ENCODE measurements at places on chromosomes 1 and 21. TPM values are rescaled to one million over a fixed set of nuclear protein-coding genes. Genes with fewer than 3 reads are reported as not detected.
A peak's percentile ranks its signal among the peaks of the same experiment; 100 is the strongest.

DNA sequence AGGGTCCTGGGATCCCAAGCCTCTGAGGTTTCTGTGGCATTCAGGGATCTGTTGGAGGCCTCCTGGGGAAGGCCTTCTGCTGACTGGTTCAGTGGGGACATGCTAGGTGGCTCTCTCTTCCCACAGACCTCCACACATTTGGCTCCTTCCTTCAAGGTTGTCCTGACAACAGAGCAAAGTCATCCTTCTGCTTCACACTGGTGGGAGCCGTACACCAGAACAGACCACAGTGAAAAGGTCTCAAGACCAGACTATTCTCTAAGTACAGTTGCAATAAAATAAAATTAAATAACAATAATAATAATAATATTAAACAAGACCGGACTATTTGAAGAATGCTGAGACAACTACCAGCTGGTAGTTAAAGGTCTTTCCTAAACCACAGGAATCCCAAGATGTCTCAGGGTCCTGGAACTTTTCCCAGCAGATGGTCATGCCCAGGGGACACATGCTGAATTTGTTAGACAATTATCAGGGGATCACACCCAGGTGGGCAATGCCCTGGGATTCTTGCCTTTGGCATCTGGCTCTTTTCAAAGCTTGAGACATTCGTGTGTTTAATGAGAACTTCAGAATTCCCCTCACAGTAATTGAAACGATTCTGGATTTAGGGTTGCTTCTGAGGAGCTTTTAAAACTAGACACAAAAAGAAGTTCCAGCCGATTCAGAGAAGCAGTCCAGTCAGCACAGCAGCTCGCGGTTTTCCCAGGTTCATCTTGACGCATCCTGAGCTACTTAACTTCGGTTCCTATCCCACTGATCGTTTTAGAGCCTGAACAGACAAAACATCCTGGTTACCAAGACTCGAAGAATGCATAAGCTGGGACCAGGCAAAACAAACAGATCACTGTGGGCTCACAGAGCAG, 22.9 kb downstream of the HTR1D start:
- no peak for DNase-seq

- no peak for DNase-seq
These were observed 40.6 kb downstream of the MAPKAPK2 start for GRCh38 chr1:206725109-206725963.

DNA sequence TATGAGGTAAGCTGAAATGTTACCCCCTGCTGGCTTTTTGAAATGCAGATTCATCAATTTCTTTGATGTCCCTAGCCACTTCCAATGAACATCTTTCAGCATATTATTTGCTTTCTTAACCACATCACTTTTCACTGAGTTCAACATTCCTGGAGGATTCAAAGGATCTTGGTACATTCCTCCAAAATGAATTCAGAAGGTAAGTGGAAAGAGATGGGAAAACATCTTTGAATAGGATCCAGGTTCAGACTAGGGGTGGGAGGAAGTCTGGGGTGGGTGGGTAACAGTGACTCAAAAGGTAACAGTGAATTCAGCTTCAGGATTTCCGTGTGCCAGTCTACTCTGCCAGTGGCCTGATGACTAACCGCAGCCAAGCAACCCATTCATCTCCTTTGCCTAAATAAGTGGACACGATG, 180.7 kb downstream of the ZC3H11B start:
- no peak for DNase-seq

DNA sequence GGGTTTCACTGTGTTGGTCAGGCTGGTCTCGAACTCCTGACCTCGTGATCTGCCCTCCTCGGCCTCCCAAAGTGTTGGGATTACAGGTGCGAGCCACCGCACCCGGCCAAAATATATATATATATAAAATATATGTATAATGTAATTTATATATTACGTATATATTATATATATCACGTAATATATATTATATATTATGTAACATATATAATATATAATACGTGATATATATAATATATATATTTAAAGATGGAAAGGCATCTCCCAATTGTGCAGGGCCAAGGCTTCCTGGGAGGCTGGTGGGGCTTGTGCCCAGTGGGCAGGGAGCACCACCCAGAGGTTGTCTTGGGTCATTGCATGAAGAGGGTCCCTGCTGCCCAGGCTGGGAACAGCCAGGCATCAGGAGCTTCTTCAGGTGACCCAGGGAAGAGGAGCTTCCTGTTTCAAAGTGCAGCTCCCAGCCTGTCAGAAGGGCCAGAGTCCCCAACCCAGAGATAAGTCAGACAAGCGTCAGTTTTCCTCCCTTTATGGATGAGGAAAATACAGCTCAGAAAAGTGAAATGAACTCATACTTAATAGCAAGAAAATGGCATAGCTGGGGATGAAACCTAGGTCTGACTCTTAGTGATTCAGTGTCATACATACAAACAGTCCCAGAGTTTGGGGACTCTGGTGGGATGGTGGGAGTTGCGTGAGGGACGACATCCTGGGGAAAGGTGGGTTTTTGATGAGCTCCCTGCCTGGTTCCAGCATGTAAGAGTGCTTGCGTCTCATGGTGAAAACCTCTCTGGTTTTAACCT, 12.0 kb downstream of the UBE2Q1 start:
- DNase-seq = peak; percentile 55

GRCh38 chr21:31374395-31374794, 30.3 kb upstream of the TIAM1 start:
- no peak for DNase-seq

GRCh38 chr1:185816460-185816859, 82.3 kb downstream of the HMCN1 start:
- DNase-seq = no peak

DNA sequence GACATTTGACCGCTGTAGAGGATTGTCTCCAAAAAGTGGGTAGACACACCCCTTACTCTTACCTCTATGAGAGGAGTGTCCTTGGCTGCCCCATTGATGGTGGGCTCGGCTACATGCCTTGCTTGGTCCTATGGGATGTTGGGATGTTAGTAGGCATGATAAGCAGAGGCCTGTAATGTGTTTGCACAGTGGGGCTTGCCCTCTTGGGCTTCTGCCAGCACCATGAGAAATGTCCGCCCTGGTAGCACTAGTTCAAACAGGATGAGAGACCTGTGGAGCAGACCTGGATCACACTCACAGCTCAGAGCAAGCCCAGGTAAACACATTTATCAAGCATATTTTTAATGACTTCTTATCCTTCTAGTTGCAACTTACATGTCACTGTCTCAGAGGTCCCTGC, 54.2 kb downstream of the SH3GLB1 start:
- DNase-seq = no peak

DNA sequence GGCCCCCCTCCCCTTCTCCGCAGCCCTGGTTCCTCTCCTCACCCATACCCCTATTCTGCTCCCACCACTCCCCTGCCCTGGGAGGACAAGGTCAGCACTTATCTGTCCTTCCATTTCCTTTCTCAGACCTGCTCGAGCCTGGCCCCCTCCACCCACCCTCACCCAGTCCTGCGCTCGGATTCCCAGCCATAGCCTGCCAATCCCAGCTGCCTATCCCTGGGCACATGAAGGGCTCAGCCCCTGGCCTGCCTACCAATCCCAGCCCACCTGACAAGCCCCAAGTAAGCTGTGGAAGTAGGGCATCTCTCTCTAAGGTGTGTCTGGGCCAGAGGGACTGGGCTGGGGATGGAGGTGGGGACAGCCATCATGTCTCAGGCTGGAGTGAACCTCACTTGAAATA, 5.4 kb downstream of the BLACAT1 start:
- DNase-seq = no peak

DNA sequence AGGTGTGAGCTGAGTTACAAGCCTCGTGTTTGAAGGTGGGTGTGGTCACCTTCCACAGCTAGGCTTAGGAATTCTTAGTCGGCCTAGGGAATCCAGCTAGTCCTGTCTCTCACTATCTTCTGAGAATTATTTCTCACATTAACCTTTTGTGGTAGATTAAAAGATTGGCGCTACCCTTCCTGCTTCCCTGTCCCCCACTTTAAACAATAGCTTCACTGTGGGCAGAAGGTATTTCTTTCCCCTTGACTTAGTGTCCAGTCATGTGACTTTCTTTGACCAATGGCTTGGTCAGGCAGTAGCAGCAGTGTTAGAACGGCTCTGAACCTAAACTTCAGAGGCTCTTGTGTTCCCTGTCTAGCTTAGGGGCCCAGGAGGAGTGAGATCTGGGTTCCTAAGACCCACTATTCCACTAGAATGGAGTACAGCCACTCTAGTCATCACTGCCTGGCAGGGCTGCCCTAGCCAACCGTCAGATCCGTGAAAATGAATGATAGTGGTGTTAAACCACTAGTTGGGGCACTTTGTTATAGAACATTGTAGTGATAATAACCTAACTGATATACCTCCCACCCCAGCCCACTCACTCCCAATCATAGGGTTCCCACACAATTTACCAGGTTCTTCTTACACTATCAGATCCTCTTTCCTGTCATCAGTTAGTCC, 13.9 kb upstream of the C1orf141 start:
- DNase-seq = no peak

DNA sequence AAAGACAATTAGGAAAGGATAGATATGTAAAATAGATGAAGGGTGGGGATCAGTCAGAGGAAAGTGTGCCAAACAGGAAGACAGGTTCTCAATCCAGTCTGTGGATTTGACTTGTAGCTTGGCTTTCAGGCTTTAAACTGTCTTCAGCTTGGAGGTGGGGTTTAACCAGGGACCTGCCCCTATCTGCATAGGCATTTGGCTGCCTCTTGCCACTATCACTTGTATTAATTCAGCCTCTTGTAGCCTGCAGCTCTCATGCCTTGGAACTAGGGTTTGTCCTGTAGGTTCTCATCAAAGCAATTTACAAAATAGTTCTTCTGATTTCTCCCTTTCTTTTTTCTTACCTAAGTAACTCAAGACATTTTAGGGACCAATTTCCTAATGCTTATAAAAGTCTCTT, 88.8 kb upstream of the PAXBP1 start:
- DNase-seq = no peak

DNA sequence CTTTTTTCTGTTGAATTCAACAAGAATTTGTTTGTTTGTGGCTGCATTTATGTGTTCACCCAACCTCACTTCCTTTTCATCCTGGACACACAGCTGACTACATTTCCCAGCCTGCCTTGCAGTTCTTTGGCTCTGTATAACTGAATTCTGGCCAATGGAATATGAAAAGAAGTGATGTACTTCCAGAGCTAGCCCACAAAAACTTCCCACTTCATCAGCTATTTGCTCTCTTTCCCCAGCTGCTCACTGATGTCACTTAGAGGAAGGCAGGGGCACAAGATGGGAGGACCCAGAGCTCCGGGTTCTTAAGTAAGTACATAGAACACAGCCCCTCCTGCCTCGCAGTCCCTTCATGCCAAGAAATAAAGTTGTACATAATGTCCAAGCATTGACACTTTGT, 235.0 kb upstream of the FGGY start:
- peak; percentile 80 for DNase-seq

- DNase-seq = no peak
These were observed 7.0 kb downstream of the ATP13A2 start for GRCh38 chr1:17004466-17005364.

Gene PLPPR5
- polyA plus RNA-seq = not detected

Measured in heart left ventricle (tissue), 16 donors.